Natural killer cell treated with Interleukin-12 subunit alpha and Interleukin-12 subunit beta and Interleukin-15 and Interleukin-18, amount 100 ng/mL, for 72 hours (primary cell): ENCODE measurements at places on chromosomes 7 and 10. TPM values are rescaled to one million over a fixed set of nuclear protein-coding genes. Genes with fewer than 3 reads are reported as not detected.

DNA sequence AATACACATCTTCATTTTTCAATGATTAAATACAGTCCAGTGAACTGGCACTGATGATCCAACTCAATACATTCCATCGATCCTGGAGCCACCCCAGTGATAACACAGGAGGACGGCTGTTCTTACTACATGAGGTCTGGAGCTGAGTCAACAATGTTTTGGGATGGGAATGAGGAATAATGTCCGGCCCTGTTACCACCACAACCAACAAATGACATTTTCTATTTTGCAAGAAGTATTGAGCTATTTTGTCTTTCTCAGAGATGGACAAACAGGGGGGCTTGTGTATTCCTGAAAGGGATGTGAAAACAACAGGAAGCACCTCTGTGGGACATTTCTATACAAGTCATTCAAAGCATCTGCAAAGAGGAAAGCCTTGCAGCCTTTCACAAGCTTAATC is 249.2 kb downstream of the PARD3 start:
- no peak for DNase-seq

GRCh38 chr10:24344695-24345463 is 135.9 kb downstream of the KIAA1217 start:
- no peak for DNase-seq

DNA sequence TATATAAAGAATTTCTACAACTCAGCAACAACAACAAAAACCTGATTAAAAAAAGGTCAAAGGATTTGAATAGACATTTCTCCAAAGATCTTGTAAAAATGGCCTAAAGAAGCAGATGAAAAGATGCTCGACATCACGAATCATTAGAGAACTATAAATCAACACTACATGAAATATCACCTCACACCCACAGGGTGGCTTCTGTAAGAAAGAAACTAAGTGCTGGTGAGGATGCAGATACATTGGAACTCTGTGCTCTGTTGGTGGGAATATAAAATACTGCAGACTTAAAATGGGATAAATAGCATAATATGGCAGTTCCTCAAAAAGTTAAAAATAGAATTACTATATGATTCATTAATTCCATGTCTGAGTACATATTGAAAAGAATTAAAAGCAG is 38.3 kb upstream of the CDCA7L start:
- no peak for DNase-seq

DNA sequence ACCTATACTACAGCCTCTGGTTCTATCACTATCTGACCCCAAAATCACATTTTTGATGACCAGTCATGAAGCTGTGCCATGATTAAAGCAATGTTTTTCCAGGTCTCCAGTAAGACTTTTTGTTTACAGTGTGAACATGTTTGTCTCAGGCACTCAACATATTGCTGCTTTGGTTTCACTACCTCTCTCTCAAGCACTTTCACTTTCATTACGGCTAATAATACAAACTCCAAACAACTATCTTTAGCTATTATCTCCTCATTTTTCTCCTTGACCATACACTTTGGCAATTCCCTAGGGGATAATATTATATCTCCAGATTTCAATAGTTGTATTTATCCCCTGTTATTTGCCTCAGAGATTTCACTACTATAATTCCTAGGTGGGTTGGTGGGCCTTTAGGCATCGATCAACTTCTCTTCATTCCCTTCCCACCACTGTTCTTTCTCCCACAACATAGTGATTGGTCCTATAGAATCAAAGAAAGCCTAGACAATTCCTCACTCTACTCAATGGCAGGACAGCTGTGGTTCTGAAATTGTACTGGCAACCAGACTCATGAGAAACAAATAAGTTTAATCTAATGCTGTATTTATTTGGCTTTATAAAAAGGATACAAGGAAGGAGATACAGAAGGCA is 261.4 kb upstream of the ZWINT start:
- no peak for DNase-seq

GRCh38 chr7:112930787-112931186 is 140.6 kb upstream of the TMEM168 start:
- no peak for DNase-seq

GRCh38 chr7:29614229-29614628 is 50.6 kb downstream of the PRR15 start:
- no peak for DNase-seq

DNA sequence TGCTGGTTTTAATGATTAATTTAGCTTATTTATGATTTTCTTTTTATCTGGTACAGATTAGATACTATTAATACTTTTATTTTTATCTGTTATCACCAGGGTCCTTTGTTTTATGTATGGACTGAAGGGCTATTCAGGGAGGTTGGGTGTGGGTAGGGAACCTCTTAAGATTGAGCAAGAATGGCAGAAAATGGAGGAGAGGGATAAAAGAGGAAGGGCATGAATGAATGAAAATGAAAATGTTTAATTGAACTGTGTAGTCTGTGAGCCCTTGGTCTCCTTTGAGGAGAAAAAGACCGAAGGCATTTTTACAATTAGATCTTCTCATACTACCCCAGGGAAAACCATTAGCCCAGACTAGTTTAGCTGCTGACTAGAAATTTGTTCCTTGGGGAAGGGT is 93.1 kb downstream of the CDK14 start:
- DNase-seq, result no peak

The AQP1 gene
- total RNA-seq, result 0.14 TPM

The SLC13A1 gene
- not detected for total RNA-seq

The ASB10 gene
- not detected for total RNA-seq

The CTNNA3 gene
- total RNA-seq, result not detected
